ENCODE measurements at places on chromosomes 12 and 14.

- no peak for DNase-seq
These were observed 41.5 kb upstream of the PLEKHG7 start for GRCh38 chr12:92661269-92661668.

- DNase-seq: no peak
These were observed 2.1 kb downstream of the MLH3 start for GRCh38 chr14:75049136-75049535.

DNA sequence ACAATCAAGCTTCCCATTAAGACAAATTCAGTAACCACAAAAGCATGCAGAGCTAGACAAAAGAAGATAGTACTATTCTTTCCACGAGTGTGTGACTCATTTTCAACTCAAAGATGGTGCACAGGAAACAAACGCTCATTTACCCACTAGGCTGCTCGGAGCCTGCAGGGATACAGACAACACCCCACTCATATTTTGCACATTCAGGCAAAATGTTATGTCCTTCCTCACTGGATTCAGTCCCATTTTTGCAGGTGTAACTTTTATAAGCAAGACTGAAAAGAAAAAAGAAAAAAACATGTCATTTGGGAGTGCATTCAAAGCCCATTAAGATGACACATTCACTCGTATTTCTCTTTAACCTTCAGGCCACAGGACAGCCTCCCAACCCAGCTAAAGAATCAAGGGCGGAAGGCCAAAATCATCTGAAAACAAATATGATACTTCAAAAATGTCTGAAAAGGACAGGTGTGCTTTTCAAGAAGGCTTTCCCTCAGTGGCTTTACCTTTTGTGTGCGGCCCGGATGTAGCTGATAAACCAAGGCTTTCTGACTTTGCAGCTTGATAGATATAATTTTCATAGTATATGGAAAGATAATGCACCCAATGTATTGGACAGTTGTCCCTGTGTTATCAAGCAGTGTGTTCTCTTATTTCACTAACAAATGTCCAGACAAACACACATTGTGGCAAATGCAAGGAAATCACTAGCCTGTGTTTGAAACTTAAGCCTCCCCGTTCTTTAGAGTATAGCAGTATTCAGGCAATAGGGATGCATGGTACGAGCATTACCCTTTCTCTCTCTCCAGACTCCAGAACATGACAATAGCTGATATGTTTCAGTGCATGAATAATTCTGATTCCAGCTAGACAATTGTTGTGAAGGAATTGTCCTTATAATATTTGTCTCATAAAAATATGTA is 147.8 kb upstream of the KRR1 start:
- DNase-seq: no peak

DNA sequence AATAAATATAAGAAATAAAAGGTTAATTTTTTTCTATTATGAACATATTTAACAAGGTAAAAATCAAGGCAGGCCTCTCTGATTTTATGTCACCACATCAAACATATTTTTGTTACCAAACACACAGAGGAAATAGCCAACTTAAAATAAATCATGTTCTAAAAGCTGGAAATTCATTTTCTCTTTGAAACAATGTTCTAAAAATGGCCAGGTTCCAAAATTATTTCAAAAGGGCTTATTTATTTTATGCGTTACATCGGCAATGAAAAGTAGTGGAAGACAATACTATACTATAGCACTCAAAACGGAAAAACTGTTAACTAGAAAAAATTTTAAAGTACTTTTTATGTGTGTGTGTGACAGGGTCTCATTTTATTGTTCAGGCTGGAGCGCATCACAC is 24.0 kb upstream of the RASSF8 start:
- no peak for DNase-seq

GRCh38 chr12:15728118-15728598 is 61.0 kb downstream of the EPS8 start:
- DNase-seq: no peak

- no peak for DNase-seq
These were observed 36.8 kb downstream of the DEGS2 start for GRCh38 chr14:100122481-100123223.

- no peak for DNase-seq
These were observed 918.0 kb downstream of the AACS start for GRCh38 chr12:125983094-125983783.

DNA sequence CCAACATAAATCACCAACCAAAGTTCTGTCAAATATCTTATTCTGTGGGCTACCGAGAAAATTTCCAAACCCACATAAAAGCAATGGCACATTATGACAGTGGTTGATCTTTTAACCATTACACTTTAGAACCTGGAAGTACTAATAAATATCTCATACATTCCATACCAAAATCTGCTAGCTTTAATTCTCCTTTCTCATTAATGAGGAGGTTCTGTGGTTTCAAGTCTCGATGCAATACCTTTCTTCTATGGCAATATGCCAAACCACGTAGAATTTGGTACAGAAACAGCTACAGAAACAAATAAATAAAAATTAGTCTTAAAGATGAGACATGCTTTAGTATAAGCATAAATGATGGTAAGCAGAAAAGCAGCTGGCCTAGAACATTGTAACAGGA is 100.7 kb downstream of the ELK3 start:
- no peak for DNase-seq

- DNase-seq: no peak
These were observed 22.4 kb downstream of the RXYLT1 start for GRCh38 chr12:63802012-63802608.

- DNase-seq: no peak
These were observed 155.2 kb downstream of the TGFB3 start for GRCh38 chr14:75826599-75826998.

GRCh38 chr12:68793975-68794652 is 13.9 kb upstream of the MDM2 start:
- no peak for DNase-seq

- no peak for DNase-seq
These were observed 464.9 kb downstream of the PDZRN4 start for GRCh38 chr12:41652981-41653380.

GRCh38 chr12:130202201-130202600 is 39.9 kb downstream of the FZD10 start:
- DNase-seq: no peak

DNA sequence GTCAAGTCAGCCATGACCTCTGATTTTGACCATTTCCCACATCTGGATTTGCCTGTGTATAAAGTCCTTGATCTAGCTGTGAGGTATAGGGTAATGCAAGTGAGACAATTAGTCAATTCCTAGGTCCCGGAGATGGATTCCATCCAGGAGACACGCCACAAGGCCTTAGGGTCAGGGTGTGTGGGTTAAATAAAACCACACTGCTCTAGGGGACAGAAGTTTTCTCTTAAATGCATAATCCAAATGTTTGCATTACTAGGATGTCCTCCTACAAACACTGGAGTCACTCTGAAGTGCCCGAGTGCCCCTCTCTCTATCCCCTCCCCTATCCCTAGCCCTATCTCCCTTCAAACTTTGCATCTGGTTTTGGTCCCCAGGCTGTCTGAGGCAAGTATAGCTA is 26.8 kb downstream of the LRIG3 start:
- DNase-seq: no peak

DNA sequence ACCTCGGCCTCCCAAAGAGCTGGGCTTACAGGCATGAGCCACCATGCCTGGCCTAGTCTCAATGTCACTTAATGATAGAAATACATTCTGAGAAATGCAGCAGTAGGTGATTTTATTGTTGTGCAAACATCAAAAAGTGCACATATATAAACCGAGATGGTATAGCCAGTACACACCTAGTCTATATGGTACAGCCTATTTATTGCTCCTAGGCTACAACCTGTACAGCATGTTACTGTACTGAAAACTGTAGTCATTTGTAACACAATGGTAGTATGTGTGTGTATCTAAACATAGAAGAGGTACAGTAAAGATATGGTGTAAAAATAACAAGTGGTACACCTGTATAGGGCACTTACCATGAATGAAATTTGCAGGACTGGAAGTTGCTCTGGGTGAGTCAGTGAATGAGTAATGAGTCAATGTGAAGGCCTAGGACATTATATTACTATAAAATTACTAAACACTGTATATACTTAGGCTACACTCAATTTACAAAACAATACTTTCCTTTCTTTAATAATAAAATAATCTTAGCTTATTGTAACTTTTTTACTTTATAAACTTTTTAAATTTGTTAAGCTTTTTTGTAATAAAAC is 166.7 kb upstream of the SYT1 start:
- DNase-seq: no peak

GRCh38 chr14:75277815-75278421 is 710 bp upstream of the FOS start:
- DNase-seq: no peak

DNA sequence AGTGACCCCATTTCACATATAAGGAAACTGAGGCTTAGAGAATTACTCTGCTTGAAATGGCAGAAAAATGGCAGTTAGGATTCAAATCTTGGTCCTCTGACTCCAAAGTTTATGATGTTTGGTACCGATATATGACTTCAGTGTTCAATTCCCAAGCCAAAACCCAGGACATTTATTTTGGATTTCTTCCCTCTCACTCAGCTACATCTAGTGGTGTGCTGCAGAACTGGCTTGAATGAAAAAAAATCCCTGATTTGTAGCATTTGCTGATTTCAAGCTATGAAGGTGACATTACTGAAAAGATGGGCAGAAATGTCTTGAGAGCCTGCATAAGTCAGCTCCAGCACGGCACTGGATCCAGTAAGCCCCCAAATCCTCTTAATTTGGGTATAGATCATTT is 106.4 kb downstream of the EFCAB11 start:
- DNase-seq: no peak

GRCh38 chr12:5085896-5086295 is 42.2 kb downstream of the KCNA5 start:
- DNase-seq: no peak

DNA sequence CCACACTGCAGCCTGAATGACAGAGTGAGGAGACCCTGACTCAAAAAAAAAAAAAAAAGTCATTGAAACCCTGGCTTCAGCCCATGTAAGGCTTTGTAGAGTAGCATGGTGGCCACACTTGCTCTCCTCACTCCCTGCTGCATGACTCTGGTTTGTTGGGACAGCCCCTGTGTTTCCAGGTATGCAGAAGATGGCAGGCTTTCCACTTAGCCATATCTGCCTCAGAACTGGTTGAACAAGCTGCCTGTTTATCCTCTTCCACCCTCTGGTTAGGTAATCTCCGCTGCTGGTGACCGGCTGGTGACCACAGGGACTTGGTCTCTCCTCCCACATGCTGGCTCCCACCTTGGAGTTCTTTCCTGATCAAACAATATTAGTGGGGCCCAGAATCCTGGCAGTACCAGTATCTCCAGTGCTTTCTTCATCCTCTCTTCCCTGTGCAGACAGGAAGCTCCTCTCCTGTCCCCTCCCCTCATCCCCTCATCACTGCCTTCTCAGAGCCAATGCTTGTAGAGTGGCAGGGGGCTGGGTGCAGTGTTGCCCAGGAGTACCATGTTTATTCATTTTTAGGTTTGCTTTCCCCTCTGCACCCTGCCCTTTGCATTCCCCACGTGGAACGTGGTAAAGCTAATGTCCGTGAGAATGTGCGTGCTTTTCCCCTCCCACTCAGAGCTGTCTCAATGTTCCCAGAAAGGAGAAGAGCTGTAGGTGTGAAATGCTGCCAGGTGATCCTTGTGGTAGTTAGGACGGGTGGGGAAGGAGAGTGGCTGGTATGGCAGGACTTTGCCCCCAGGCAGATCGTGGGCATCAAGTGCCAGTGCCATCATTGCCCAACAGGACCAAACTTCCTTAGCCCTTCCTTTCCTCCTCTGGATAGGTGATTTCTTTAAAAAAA is 11.3 kb downstream of the ABHD12B start:
- no peak for DNase-seq

- DNase-seq: no peak
These were observed 41.6 kb downstream of the ITPR2 start for GRCh38 chr12:26791301-26791791.

GRCh38 chr12:71566655-71567054 is 97.0 kb downstream of the ZFC3H1 start:
- no peak for DNase-seq

GRCh38 chr12:29425722-29426121 is 44.8 kb upstream of the ERGIC2 start:
- DNase-seq: no peak

DNA sequence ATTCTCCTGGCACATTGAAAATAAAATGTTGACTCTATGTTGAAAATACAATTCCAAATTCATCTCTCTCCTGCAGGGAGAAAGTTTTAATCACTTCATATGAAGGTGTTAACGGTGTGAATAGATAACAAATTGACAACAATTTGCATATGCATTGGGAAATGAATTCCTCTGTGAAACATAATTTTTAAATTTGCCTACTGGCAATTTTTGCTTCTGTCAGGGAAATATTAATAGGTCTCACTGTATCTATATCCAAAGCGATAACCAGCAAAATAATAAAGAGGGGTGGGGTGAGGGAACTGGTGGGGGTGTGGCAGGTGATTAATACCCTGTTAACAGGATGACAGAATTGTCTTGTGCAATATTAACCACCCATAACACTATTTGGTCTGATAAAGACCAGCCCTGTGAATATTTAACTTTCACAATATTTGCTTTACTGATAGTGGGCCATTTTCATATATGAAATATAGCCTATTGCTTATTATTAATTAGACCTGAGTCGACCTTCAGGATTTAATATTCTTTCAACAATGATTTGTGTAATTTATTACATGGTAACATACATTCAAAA is 239.0 kb upstream of the SSTR1 start:
- DNase-seq: no peak

GRCh38 chr12:17062267-17063036 is 456.5 kb upstream of the LMO3 start:
- no peak for DNase-seq

DNA sequence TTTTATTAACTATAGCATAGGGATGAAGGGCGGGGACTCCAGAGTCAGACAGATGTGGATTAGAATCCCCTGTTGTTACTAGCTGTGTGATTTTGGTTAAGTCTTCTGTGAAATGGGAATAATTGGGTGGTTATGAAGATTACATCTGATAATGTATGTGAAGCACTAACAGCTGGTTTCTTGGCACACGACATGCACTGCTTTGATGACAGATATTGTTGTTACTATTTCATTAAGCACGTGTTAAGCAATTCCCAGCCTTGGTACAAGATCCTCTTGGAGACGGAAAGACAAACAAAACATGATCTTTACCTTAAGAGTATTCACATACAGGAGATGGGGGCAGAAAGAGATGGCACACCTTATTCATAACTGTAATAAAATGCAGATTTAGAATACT is 7.9 kb downstream of the PPFIBP1 start:
- no peak for DNase-seq

- DNase-seq: no peak
These were observed 1.9 kb upstream of the TSPAN9 start for GRCh38 chr12:3075315-3075714.

- no peak for DNase-seq
These were observed 65.9 kb upstream of the FBRSL1 start for GRCh38 chr12:132423820-132424645.

GRCh38 chr14:81427348-81428058 is 27.4 kb upstream of the STON2 start:
- no peak for DNase-seq

All from activated CD8-positive, alpha-beta memory T cell treated with anti-CD3 and anti-CD28 coated beads for 48 hours (primary cell).